T1000 (cell line): ENCODE measurements at places on chromosomes 6 and 20.
A peak's percentile ranks its signal among the peaks of the same experiment; 100 is the strongest.

DNA sequence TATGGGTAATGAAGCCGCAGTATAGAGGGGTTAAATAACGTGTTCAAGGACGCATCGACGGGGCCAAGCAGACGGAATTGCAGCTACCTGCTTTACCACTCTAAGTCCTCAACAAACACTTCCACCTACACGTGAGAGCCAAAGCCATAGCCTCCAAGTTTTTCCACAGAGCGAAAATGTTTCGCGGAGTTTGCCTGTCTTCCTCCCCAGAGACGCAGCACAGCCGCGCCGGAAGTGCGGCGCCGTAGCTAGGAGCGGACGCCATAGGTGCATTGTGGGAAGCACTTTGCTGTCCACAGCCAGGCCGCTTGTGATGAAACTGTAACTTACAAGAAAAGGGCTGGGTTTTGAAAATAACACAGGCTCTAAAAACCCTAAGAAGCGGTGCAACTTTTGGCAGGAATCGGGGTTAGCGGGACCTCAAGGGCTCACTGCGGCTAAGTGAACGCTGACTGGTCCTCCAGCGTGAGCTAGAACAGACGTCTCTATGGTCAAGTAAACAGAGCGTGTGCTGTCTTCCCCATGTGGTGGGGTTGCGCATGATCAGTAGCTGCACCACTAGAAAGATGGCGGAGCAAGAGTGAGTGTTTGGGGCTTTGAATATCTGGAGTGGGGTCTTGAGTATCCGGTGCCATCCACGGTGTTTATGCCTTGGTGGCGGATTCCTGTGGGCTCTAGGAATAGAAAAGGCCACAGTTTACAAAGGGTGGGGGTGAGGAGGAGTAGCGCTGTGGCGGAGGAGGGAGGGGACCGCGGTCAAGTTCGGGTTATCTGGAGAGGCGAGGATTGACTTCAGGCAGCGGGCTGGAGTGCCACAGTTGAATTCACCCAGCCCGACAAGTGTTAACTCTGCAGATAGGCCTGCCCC, at the start of gene RPL7L1:
Gene RPL7L1 (plus strand): TSS at position 245 of the 868 bp plus-strand sequence. CDS start 295 bp downstream, at position 540.
- peak; percentile 90 for DNase-seq

- no peak for DNase-seq
Observed at GRCh38 chr6:116060572-116061283, at the start of gene FRK. TSS of gene FRK (minus strand) at chr6:116060891. CDS start at chr6:116060311, 580 bp downstream.

DNA sequence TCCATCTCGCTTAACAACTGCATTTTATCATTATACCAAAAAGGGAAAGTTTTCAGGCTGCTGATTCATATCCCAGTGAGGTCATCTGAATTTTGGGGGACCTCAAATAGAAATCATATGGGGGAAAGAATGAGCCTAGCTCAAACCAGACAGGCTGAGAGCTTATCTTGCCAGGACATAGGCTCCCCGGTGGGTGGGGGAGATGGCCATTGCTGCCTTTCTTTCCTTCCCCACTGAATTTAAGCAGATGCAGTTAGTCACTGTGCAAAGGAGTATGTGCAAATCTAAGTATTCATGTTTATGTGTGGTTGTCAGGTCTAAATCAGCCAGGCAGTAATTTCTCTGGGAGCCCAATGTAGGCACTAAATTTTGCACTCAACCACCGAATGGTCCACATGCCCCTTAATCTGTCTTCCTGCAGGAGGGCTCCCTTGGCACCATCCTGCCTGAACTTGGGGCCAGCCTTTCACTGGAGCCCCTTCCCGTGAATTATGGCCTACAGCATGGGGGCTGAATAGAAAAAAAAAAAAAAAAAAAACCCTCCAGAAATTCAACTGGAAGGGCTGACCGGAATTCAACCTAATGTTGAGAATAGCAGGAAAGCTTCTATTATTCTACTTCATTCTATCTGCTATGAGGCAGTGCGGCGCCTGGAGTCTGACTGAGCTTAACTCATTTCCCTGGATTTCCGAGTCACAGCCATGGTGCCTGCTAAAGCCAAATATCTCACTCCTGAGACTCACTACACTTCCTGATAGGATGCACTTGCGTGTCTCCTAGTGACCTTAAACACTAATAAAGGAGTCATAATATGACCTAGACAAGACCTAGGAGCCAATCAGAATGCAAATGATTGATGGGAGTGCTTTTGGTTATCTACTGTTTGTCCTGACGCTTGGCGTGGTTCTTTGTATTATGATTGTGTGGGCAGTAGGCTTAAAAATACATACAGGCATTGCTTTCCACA, 161.5 kb upstream of the HEY2 start:
- no peak for DNase-seq

DNA sequence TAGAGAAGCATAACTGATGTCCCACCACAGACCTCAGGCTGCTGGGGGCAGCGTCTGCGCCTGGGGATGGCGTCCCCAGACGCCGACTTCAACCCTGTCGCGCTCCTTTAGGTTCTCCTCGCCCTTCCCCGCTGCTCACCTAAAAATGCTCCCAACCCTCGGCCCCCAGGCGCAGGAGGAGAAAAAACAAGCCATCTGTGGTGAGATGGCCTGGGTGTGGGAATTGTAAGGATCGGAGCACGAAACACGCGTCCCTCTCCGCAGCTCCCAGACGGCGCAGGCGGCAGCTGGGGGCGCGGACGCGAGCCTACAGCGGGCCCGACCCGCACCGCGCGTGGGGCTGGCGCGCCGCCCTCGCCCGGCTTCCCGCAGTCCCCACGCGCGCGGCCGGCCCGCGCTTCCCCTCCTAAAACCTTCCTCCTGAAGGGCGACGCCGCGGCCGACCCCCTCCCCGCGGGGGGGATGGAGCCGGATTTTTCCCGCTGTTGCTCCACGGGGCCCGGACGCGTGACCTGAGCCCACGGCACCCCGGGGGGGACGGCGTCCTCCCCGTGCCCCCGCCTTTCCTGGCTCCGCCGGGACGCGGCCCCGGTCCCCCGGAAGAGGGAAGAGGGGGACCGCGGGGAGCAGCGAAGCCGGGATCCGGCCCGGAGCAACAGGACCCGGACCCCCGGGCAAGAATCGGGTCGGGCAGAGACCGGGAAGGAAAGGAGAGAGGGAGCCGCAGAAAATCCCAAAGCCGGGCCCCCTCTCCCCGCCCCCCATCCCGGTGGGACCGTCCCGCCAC, 611 bp downstream of the EPB41L2 start:
- DNase-seq = no peak

DNA sequence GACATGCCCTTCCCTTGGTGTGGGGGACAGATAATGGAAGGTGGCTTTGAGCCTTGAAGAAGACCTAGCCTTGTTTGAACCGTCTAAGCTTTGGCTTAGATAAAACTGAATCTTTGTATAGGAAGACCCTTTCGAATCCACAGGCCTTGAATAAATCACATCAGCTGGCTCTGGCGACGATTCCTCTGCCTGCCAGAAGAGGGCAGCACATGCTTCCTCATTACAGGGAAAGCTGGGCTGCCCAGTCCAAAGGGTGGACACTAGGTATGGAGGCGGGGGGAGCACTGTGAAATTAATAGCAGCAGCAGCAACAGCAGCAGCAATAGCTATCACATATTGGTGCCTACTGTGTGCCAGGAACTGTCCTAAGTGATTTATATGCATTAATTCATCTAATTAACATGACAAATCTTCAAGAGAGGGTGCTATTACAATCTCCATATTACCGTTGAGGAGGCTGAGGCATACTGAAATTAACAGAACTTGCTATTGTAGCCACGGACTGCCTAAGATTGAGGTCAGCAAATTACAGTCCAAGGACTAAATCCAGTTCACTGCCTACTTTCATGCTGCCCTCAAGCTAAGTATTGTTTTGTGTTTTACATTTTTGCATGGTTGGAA, 85.1 kb downstream of the CLIC5 start:
- DNase-seq = peak; percentile 61

- no peak for DNase-seq
Observed at GRCh38 chr6:116059713-116060571, 749 bp downstream of the FRK start.

DNA sequence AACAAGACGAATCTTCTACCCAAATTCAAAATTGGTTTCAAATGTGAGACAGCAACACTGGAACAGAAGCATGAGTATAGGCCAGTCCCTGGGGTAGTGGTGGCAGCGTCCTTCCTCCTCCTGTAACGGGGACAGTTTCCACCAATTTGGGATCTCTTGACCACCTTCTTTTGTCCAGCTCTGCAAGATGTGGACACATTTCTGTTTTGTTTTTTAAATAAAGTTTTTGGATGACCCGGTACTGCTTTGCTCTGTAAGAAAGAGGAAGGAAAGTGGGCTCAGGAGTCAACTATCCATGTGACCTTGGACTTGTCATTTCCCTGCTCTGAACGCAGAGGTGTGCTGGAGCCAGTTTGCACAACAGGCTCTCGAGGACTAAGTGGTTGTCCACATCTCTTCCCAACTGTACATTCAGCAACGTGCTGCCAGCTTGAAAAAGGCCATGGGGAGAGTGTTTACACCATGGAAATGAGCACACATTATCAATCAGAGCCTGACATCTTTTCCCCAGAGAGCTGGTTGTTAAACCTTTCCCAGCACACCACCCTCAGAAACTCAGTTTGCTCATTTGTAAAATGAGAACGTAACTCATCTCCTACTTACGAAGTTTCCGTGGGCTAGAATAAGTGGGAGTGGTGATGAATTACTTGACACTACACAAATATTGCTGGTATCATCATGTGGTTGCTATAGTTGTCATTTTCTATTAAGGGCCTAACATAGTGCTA, 66.5 kb downstream of the ADTRP start:
- DNase-seq = no peak

DNA sequence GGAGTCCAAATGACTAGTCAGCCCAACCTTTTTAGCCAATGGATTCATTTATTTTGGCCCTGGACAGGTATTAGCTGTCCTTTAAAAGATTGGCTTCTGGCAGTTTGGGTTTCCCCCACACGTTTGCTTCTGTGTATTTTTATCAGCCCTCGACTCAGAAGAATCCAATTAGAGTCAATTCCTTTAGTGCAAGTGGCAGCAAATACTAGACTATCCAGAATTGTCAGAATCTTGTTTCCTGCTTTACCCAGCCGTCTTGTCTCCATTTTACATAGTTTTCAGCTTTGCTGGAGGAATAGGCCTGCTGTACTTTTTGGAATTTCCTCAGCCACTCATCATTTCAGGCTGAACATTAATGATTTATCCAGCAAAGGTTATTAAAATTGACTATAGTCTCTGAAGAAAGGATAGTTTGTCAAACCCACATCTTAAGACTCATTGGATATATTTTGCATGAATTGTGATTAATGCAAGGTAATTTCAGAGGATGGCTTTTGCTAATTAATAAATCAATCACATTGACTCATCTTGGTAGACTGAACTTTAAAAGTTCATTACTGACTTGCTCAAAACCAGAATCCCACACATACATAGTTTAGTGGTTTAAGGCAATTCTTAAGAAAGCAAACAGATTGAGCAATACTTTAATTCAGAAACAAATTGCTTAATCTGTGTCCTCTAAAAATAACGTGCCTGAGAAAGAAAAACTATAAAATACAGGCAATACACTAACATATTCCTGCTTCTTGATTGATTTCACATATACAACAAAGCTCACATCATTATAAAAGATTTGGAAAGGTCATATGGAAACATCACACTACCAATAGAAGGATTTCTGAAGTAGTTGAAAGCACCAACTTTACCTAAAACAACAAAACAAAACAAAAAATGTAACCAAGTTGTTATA, 62.9 kb upstream of the ZNF217 start:
- DNase-seq = no peak

GRCh38 chr6:160951187-160952030, 40.2 kb upstream of the MAP3K4 start:
- no peak for DNase-seq

DNA sequence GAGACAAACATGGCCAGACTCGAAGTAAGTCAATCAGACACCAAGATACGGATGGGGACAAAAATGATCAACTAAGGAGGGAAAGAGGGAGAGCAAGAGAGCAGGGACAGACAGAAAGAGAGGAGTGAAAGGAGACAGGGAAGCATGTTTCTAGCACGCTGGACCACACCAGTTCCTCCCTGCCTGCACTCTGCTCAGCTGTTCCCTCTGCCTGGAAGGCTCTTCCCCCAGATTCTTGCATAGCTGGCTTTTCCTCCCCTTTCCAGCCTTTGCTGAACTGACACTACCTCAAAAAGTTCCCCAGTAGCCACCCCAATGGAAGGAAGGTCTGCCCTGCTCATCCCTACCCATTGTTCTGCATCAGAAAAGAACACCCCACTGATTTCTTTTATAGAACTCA, 185.9 kb downstream of the MAFB start:
- no peak for DNase-seq

- DNase-seq = no peak
Observed at GRCh38 chr20:7856756-7857155, 83.5 kb downstream of the HAO1 start.

DNA sequence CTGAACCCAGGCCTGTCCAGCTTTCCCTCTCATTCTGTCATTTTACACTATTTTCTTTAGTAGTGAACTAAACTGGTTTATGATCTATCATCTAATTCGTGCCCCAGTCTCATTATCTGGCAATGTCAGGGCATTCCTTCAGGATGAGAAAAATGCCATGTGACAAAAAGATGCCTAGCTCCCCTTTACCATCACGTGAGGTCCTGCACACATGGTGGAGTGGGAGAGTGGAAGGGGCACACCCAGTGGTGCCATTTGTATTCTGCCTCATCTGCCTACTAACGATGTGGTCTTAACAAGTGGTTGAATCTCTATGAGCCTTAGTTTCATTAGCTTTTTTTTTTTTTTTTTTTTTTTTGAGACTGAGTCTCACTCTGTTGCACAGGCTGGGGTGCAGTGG, 41.2 kb downstream of the CDC5L start:
- no peak for DNase-seq

DNA sequence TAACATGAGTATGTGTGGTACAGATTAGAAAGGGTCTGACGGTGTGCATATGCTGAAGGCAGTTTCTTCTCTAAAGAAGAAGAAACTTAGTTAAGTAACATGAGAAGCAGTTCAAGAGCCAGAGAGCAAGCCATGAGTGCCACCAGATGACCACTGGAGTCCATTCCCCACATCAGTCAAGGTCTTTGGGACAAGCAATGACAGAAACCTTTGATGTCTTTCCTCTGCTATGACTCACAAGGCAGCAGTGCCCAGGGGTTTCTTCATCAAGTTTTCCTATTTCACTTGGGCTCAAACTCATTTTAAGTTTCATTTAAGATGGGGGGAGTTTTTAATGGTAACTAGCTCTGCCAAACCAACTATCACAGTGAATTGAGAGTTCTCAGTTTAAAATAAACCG, 303.8 kb upstream of the TBX18 start:
- DNase-seq = no peak

- no peak for DNase-seq
Observed at GRCh38 chr6:107235511-107235910, 120.2 kb upstream of the BEND3 start.

- DNase-seq = no peak
Observed at GRCh38 chr6:87902383-87902782, 145.3 kb upstream of the SPACA1 start.

DNA sequence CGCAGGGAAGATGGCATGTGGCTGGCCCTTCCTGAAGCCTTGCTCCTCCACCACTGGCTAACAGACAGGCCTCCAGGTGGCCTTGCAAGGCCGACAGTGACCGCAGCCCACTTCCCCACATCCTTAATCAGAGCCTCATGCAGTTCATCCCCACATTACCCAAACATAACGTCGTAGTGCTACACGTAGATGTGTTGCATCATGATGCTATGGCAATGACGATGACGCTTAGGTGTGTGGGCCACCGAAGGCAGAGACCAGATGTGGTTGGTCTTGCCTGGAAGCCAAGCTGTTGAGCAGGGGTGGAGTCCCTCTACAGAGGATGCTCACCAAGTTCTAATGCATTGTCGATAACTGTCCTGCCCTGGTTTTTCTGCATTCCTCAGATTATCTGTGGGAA, 5.6 kb downstream of the CD93 start:
- DNase-seq = no peak
